ENCODE measurements at places on chromosomes 6 and 20.

DNA sequence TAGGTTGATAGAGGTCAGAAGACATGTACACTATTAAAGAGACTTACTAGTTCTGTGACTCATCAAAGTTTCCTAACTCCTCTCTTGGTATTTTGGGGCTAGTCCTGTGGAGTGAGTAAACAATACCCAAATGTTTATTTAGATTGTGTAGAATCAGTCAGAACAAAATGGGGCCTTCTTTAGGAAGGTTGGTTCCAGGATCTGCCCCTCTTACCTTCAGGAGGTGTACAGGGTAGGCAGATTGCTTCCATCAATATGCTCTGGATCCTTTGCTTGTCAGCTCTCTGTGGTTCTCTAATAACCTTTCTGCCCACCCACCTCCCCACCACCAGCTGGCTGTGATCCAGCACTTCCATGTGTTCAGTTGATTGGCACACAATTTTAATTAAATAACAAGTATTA lies 107.0 kb downstream of the POPDC3 start:
- DNase-seq: no peak

DNA sequence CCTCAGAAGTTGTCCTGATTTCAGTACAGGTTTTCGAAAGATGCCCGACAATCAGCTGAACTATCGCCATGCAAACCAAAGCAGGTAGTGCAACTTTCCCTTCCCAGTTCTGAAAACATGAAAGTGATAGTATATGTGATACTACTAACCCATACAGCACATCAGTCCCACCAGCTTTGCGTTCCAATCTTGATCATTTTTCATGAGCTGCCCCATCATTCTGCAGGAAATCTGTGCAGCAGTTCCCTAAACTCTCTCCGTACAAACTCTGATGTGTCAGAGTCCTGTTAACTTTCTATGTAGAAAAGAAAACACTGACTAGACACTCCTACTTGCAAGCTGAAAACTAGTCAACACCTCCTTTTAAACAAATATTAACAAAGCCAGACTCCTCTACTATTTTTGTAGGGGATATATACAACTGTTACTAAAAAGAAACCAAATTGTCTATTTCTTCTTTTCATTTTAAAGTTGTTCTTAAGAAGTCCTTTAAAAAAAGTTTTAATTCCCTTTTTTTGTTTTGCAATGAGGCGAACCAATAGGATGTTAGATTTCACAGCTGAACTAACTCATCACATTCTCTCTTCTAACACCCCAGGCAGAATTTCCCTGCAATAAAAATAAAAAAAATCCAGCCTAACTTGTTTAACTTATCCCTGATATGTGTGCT lies 99.6 kb upstream of the DST start:
- DNase-seq: no peak

DNA sequence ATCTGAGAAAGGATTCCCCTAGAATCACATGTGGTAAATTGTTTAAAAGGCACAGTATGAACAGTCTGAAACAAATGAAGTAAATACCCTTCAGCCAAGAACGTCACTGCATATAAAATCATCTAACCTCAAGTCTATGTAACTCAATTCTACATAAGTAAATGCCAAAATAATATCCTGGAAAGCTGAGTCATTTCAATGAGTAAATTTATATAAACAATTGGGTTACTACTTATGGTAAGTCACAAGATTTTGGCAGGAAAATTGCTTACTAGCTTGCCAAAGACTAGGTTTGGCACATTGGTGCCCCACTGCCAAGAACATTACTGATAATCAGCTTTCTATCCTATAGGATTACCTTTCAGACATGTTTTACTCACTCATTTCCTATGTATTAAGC lies 8.4 kb downstream of the GMDS start:
- DNase-seq: no peak

GRCh38 chr20:62925420-62926228 lies 681 bp downstream of the DIDO1 start:
- no peak for DNase-seq

DNA sequence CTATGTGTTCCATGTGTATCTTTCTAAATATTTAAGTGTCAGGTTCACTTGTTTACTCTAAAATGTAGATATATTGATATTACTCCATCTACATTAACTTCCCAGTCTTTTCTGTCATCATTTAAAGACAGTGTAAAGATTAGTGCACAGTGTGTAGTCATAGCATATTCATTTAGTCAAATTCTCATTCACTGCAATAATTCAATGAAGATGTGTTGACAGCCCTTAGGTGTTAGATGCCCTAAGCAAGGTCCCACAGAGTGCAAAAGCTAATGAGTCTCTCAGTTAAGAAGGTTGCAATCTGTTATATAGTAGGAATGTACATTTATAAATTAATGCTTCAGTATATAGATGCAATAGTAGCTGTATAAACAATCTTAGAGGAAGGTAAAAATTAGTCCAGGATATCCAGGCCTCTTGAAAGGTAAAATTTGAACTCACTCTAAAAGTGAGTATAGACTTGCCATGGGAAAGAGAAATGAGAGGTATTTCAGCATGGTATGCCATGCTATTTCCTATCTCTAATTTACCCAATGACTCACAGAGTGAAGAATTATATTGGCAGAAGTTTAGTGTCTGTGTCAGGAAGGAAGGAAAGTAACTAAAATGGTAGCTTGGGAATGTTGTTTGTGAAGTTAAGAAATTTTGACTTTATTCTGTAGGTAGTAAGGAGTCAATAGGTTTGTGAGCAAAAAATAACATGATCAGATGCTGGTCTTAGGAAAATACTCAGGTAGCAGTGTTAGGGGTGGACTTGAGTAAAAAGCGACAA lies 969.9 kb upstream of the CITED2 start:
- no peak for DNase-seq

DNA sequence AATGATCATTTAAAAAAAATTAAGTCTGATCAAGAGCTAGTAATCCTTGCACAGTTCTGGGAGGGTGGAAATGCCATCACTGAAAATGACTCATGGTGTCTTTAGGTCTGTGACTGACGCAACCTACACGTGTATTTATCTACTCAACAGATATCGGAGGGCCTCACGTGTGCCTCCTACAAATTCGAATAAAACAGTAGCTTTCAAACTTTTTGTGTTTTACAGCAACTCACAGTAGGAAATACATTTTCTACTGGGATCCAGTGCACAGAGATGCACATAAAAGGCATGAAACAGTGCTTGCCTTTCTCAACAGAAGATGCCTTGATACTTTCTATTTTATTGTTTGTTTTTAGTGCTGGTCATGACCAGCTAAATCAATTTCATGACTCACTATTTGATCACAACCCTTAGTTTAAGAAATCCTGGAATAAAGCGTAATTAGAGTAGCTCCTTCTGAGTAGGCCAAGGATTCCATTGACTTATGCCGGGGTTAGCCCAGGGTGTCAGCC lies 210.0 kb upstream of the SNX9 start:
- peak; percentile 62 for DNase-seq

DNA sequence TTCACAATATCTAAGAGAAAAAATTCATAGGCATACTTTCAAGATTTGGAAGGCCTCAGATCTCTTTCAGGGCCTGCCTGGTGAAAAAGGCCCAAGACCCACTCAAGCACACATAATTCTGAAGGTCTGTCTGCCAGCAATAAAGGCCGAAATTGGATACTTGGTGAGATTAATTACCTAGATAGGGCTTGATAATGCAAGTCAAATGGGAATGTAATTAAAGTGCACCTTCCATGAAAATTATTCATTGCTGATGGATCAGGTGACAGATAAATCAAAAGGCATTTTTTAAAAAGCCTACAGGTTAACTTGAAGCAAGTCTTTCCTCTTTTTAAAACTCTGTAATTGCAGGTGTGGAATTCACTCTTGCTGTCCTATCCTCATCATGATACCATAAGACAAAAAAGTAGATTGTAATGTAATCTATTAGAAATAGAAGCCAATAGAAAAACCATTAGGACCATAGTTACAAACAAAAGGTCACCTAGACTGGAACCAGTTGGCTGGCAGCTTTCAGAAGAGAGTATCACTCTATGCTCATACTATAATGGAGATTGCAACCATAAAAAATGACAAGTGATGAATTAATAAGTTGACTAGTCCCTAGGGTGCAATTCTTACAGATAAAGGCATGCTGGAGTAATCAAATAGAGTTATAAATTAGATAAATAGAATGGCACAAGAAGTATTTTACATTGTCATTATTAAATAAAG lies 77.3 kb downstream of the EPHA7 start:
- DNase-seq: no peak

- no peak for DNase-seq
Observed at GRCh38 chr6:89404512-89404911, 7.6 kb downstream of the RRAGD start.

GRCh38 chr6:123448306-123448884 lies 188.4 kb downstream of the TRDN start:
- DNase-seq: no peak

Data from K562 (cell line).